ENCODE measurements at places on chromosomes 12 and 14. TPM values are rescaled to one million over a fixed set of nuclear protein-coding genes. Genes with fewer than 3 reads are reported as not detected.

Gene SLC10A1
- total RNA-seq: not detected

Gene ADIPOR2
- 58.5 TPM for total RNA-seq

Gene TCL1B
- total RNA-seq: not detected

Gene RNASE1
- total RNA-seq: not detected

Gene RASAL1
- not detected for total RNA-seq

Gene RD3L
- total RNA-seq: not detected

Gene KLRG1
- total RNA-seq: 1.7 TPM

Gene PRH2
- total RNA-seq: not detected

Gene OTOGL
- not detected for total RNA-seq

Gene IL23A
- 0.61 TPM for total RNA-seq

Gene TPPP2
- total RNA-seq: not detected

Gene EVL
- 52.5 TPM for total RNA-seq

Gene SLCO1B1
- total RNA-seq: not detected

Gene GALNT8
- total RNA-seq: not detected

Gene UBR7
- total RNA-seq: 12.7 TPM

Gene MAP3K9
- 18.6 TPM for total RNA-seq

Gene KRT85
- total RNA-seq: not detected

Gene TAMALIN
- 0.39 TPM for total RNA-seq

Gene PPP1CC
- total RNA-seq: 94.6 TPM

Gene MORN3
- 0.52 TPM for total RNA-seq

Gene STON2
- 23.5 TPM for total RNA-seq

- DNase-seq: peak; percentile 40
These were observed 9.1 kb downstream of the GSG1 start for GRCh38 chr12:13094367-13094766.

- peak; percentile 26 for DNase-seq
These were observed 1.1 kb upstream of the FAR2 start for GRCh38 chr12:29147731-29148595.

DNA sequence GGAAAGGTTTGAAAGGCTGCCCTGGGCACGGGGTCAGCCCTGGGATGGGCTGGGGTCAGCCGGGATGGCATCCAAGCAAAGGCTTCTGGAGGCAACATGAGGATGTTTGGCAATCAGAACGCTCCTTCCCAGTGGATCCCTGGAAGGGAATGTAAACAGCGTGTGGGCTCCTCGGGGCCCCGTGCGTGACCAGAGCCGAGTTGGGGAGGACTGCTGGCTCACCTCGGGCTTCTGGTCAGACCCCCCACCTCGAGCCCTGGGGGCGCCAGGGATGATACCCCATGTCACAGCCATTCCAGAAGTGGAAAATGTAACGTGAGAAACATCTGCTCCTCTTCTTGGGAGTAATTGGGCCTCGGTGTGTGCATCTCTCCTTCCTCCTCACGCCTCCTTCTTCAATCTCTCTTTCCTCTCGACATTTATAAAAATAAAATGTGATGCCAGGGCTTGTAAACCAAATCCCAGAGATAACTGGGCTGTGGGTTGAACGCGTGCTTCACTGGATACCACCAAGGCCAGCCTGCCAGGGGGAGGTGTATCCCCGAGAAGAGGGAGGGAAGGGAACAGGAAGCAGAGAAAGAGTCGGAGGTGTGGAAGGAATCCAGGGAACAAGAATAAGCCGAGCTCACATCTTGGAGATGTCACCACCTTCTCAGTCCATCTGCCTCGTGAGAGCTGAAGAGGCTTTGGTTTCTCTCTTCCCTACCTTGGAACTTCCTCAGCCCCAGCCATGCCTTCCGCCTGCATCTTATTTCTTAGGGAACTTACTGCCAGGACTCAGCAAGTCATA is 144.8 kb downstream of the NUAK1 start:
- no peak for DNase-seq

GRCh38 chr12:12521044-12521485 is 41.6 kb downstream of the DUSP16 start:
- no peak for DNase-seq

DNA sequence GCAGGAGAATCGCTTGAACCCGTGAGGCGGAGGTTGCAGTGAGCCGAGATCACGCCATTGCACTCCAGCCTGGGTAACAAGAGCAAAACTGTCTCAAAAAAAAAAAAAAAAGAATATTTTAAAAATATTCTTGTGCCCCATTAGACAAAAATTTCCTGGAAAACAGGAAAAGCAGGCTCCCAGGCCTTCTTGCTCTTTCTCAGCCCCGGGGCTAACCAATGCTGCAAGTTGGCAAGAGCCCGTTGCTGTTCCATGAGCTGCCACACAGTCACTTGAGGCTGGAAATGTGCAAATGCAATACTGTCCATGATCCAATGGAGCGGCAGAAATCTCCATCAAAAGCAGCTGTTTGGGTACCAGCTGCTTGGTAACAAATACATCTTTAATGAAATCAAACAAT is 994.7 kb downstream of the VRK1 start:
- DNase-seq: no peak

GRCh38 chr14:103074729-103075367 is 9.2 kb upstream of the LBHD2 start:
- no peak for DNase-seq

GRCh38 chr14:100895411-100895810 is 8.1 kb downstream of the RTL1 start:
- no peak for DNase-seq

DNA sequence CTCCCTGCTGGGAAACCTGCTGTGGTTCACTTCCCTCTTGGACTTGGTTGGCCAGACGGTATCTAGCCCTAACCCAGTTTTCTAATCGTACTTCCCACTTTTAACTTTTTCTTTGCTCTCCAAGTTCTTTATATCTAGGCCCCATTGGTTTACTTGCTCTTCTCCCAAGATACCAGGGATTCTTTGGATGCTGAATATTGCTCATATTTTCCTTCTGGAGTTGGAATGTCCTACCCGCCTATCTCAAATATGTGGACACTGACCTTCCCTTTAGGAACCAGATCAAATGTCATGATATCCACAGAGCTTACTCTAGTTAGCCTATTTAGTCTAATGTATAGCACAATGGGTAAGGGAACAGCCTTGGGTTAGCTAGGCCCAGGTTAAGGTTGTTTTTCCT is 228.6 kb downstream of the DACT1 start:
- DNase-seq: no peak

DNA sequence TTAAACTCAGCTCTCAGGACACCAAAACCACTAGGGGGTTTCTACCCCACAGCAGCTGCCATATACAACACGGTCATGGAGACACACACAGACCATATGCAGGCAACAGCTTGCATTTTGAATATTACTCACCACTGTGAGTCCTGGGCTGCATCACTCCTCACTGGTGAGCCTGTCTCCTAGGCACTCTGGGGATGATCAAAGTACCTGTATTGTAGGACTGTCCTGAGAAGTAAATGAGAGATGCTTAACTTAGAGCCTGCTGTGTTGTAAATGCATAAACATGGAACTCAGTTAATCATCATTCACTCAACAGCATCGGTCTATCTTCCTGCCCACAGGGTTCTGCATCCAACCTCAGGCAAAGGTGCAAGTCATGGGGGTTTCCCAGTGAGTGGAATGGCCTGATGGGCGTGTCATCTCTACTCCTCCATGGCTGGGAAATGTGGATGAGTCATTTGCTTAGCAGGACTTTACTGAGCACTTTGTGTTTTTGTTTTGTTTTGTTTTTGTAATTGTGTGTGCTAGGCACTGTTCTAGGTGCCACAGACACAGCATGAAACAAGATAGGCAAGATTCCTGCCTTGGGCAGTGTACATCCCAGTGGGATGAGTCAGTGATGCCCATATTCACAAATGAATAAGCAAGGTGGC is 1141.2 kb upstream of the TMEM132C start:
- peak; percentile 98 for DNase-seq

DNA sequence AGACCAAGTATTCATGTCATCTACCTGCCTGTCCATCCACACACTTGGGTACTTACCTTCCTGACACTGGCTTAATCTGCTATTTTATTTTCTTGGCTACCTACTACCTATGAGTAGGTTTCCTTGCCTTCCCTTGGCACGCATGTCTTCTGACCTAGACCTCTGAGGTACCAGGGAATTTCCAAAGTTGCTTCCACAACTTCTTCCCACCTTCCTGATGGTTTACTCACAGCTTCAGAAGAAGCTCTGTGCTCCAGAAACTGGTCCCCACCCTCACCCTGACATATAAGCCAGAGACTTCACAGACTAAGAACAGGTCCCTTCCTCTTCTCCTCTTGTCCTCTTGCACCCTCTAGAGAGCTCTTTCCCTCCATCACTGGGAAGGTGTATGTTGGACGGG is 35.7 kb upstream of the DDX11 start:
- DNase-seq: peak; percentile 3

DNA sequence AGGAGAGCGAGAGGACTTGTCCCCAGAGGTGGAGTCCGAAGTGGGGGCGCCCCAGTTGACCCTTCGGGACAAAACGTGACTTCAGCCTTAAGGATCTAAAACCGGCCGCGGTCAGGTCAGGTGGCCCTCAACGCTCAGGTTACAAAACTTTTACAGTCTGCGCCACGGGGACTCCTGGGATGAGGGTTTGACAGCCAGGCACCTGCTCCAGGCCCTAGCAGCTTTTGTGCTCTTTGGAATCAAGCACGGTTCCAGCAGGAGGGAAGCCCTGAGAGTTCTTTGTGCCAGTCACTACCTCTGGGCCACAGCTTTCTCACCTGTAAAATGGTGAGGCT is 337 bp downstream of the ZC2HC1C start:
- DNase-seq: no peak

- DNase-seq: peak; percentile 94
These were observed 45.8 kb upstream of the TMED10 start for GRCh38 chr14:75222208-75222701.

DNA sequence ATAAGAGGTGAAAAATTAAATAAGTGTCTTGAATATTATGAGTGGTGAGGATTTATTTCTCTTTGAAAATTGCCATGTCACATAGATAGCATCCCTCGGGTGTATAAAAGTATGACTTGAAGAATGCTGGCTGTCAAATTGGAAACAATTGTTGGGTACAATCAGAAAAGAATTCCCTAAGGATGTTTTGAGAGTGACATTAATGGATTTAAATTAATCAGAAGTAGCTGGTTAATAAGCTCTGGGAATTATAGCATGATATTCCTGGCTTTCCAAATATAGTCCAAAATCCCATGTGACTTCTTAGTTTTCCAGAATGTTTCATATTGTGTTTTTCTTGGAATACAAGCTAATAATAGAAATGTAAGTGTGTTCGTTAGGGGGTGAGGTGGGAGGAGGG is 196.5 kb downstream of the ANO4 start:
- DNase-seq: no peak

- peak; percentile 60 for DNase-seq
These were observed 77.7 kb upstream of the KITLG start for GRCh38 chr12:88658009-88658408.

DNA sequence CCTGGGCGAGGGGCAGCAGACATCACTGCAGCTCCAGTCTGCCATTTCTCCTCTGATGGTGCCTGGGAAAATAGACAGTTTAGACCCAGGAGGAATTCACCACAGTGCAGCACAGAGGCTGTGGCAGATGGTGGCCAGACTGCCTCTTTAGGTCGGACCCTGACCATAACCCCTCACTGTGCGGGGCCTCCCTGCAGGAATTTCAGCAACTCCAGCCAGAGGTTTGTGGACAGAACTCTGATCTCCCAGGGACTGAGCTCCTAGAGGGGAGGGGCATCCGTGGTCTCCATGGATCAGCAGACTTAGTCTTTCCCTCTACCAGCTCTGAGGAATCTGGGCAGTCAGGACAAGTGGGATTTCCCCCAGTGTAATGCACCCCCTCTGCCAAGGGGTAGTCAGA is 106.5 kb downstream of the ZC3H14 start:
- no peak for DNase-seq

- DNase-seq: no peak
These were observed 13.0 kb upstream of the LEMD3 start for GRCh38 chr12:65156366-65156841.

GRCh38 chr12:1126091-1126490 is 135.1 kb downstream of the ERC1 start:
- no peak for DNase-seq

GRCh38 chr14:104119488-104120251 is 18.7 kb upstream of the KIF26A start:
- DNase-seq: no peak

DNA sequence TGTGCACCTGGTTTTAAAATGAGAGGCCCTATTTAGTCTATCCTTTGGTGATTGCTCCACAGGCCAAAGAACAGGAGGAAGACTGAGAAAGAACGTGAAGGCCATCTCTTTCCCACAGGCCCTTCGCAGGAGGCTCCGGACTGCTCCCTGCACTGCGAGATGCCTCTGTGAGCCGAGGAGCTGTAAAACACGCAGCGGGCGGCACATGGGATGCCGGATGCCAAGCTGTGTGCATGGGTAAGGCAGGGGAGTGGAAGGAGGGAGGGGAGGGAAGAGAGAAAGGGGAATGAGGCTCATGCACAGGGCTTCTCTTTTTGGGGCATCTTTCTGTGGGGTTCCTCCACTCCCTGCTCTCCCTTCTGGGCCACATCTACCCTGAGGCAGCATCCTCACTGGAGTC is 61.6 kb downstream of the SPTB start:
- no peak for DNase-seq

GRCh38 chr12:53205747-53206419 is 1.2 kb downstream of the ITGB7 start:
- peak; percentile 62 for DNase-seq

- peak; percentile 71 for DNase-seq
These were observed 356.7 kb upstream of the DIO2 start for GRCh38 chr14:80567905-80568536.
